ENCODE measurements at places on chromosomes 7 and 10. TPM values are rescaled to one million over a fixed set of nuclear protein-coding genes. Genes with fewer than 3 reads are reported as not detected.
A peak's percentile ranks its signal among the peaks of the same experiment; 100 is the strongest.

DNA sequence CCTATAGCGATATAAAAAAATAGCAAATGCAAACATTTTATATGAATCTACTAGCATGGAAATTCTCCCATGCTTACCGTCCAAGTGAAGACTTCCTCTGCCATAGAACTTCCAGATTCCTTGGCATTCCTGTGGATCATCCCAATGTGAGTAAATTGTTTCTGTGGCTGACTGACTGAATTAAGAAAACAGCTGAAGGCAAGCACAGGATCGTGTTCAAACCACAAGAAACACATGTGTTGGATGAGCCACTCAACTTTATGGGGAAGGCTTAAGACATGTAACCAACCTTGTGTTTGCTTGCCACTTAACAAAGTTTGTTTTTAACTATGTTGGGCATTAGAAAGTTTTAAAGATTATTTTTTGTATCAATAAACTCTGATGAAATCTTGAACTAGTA is 2.6 kb upstream of the MYPN start:
- DNase-seq, result no peak

- DNase-seq, result no peak
Observed at GRCh38 chr10:94343151-94343550, 19.6 kb downstream of the NOC3L start.

DNA sequence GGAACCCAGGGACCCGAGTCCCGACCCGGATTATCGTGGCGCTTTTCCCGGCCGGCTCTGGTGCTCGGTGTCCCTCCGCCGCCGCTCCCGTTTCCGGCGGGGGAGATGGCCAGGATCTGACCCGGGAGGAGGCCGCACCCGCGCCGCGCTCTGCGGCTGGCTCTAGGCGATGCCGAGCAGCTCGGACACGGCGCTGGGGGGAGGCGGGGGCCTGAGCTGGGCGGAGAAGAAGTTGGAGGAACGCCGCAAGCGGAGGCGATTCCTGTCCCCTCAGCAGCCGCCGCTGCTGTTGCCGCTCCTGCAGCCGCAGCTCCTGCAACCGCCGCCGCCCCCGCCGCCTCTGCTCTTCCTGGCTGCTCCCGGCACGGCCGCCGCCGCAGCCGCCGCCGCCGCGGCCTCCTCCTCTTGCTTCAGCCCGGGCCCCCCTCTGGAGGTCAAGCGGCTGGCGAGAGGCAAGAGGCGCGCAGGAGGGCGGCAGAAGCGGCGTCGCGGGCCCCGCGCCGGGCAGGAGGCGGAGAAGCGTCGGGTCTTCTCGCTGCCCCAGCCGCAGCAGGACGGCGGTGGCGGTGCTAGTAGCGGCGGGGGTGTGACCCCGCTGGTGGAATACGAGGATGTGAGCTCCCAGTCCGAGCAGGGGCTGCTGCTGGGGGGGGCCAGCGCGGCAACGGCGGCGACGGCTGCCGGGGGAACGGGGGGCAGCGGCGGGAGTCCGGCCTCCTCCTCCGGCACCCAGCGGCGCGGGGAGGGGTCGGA is 593 bp downstream of the CDK13 start:
- DNase-seq, result peak; percentile 66

- peak; percentile 80 for DNase-seq
Observed at GRCh38 chr7:155644178-155644970, at the start of gene RBM33. Gene RBM33, plus strand, starts transcription at chr7:155644661. Its CDS starts 216 bp downstream, at chr7:155644877.

DNA sequence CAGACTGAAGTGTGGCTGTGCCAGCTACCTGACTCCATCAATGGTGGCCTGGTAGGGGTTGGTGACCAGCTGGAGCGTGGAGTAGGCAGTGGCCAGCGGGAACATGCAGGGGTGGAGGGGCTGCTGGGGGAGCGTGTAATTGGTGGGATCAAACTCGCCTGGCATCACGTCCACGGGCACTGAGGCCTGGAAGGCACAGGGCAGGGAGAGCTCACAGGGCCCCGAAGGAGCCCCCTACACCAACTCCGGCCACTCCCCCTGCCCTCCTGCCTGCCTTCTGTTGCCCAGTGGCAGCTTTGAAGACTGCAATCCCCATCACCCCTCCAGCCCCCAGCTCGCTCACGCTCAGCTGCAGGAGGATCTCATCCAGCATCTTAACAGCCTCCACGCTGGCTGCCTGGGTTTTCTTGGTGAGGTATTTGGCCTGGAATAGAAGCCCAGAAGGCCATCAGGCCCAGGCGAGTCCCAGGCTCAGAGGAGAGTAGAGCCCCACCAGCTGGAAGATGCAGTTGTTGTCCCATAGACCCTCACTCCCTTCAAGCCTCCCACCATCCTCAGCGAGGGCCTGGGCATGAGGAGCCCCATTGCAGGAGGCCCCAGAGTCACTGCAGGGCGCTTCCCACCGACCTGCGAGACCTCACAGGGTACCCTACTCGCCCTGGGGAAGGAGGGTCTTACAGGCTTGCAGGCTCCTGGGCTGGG is 7.1 kb downstream of the POLD2 start:
- no peak for DNase-seq

DNA sequence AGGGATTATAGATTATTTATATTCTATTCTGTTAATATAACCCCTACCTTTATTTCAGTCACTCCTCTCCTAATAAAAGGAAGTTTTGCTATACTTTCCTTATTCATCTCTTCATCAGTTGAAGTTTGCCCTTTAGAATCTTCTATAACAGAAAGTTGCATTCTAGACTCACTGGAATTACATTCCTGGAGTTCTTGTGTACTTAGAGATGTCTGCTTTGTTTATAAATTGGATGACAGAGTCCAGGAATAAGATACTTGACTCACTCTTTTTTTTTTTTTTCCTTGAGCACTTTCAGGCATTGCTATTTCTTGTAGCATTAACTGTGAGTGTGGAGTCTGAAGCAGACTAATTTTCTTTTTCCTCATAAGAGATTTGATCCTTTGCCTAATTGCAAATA is 640.8 kb downstream of the XPNPEP1 start:
- no peak for DNase-seq

DNA sequence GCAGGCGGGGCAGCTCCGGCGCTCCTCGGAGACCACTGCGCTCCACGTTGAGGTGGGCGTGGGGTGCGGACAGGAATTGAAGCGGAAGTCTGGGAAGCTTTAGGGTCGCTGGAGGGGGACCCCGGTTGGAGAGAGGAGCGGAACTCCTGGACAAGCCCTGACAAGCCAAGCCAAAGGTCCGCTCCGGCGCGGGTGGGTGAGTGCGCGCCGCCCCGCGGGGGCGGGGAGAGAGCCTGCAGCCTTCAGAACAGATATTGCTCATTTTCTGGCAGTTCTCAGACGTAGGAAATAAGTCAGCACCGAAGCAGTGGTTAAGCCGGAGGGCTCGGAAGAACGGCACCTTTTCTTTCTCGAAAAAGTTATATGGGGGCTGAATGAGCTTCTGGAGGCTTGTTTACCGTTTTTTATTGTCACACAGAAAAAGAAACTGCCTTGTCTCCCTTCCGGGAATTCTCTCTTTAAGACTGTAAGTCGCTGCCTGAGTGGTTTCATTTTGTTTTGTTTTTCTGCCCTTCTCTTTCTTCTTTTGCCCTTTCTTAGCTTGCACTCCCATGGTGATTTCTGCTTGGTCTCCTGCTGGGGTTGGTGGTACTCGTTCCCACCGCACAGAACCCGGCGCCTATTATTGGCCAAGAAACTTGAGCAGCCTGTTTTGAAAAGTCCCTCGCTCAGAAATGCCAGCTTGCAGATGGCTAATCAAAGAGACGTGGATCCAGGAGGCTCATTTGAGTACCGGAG is 732 bp downstream of the FAS start:
- no peak for DNase-seq

- no peak for DNase-seq
Observed at GRCh38 chr7:94183891-94184290, 179.7 kb upstream of the BET1 start.

- DNase-seq, result no peak
Observed at GRCh38 chr10:46240684-46241565, 45.9 kb upstream of the ANTXRL start.

- DNase-seq, result no peak
Observed at GRCh38 chr7:29019896-29020295, 61.8 kb upstream of the TRIL start.

DNA sequence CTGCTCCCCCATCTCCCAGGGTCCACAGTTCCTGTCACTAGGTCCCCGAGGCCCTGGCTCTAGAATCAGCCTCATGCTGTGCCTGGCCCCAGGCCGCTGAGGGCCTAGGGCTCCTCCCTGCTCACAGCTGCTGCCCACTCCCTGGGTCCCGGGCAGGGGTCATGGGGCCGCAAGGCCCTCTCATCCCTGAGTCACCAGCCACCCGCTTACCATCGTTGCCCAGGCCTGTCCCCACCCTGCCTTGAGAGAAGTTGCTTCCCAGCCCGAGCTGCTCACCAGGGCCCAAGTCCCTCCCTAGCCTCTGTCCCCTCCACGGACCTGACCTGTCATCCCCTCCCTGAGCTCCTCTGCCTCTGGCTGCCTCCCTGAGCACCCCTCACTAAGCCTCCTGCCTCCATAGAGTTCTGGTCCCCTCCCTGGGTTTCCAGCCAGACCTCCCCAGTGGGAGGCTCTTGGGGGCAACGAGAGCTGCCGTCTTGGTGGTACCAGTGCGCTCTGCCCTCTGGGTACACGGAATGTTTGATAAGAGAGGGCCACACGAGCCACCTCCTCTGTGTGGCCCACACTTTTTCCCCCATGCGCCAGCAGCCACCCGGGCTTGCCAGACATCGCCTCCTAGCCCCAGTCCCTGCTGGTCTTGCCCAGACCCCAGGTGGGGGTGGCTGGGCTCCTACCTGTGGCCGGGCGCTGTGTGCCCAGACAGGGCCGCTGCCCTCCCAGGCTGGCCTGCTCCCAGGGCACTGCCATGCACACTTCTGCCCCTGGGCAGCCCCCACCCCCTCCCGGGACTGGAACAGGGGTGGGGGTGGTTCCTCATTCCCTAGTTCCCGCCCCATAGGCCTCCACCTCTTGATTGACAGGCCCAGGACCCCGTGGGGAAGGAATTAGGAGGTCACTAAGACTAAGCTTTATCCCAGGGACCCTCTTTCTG is 21.3 kb downstream of the MLXIPL start:
- no peak for DNase-seq

GRCh38 chr10:72847681-72848080 is 45.9 kb upstream of the OIT3 start:
- DNase-seq, result no peak

DNA sequence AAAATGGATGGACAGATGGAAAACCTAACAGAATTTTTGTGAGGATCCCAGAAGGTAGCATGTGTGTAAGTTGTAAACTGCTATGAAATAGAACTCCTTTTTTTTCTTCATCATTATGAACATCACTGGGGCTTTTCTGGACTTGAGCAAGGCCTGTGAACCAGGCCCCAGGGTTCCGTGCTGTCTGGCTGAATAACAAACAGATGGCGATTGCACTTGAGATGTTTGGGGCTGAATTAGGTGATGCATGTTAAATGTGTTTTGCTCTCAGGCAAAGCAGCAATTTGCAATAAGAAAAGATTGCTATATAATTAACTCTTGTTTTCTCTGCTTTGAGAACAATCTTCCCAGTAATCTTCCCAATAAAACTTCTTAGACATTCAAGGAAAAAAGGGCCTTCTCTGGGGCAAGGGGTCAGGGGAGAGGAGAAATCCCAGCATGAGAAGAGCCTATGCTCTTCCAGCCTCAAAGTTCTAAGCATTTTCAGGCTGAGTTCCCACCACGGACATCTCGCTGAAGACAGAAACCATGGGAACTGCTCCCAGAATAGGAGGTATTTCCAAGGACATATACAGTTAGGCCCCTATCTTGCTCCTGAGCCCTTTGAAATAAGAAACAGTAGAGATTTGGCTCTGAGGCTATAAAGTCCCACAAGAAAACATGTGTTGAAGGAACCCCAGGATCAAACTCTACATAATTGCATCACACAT is 98.7 kb downstream of the ITIH5 start:
- no peak for DNase-seq

GRCh38 chr10:4058514-4059029 is 273.6 kb upstream of the KLF6 start:
- DNase-seq, result no peak

DNA sequence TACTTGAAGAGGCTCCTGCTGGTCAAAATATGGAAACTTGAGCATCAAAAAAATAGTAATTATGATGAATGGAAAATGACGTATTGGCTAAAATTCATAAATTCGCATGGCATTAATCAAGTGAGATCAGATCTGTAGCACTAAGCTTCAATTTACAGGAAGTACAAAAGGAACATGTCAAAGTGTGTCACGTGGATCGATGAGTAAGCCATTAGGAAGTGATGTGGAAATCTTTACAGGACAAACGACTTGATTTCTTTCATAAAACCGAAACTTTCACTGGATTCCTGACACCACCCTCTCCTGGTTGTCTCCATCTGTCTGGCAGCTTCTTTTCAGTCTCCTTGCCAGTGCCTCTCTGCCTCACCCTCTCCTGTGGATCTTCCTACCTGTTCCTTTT is 25.8 kb downstream of the AKR1C8 start:
- DNase-seq, result no peak

DNA sequence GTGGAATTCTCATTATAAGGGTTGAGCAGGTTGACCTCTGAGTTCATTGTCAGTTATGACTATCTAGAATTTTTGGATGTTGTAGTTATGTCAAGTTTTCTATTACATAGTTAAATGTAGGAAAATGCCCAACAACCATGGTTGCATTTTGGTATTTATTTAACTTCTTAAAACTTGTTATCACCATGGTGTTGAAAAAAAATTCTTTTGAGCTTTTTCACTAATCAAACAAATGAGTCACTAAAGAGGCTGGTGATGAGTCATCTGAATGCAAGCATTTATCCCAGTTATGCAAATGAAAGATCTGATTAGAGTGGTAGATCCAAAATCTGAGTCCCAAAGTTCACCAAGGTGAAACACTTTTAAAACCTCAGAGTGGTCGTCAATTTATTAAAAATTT is 624.7 kb upstream of the IGFBP3 start:
- DNase-seq, result no peak

DNA sequence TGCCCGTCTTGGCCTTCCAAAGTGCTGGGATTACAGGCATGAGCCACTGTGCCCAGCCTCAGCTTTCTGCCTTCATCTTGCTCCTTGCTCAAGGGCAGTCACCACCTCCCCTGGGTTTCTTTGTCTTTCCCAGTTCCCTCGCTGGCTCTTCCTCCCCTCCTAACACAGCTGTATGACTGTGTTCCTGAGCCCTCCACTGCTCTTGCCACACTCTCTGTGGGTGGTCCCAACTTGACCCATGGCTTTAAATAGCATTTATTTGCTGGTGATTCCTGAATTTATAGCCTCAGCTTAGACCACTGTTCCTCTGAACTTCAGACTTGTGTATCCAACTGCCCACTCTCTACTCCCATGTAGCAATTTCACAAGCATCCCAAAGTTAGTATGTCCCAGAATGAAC is 181.3 kb downstream of the BAMBI start:
- no peak for DNase-seq

- DNase-seq, result no peak
Observed at GRCh38 chr7:99456288-99456687, 9.7 kb downstream of the ATP5MF start.

GRCh38 chr7:149278396-149278795 is 16.4 kb downstream of the ZNF783 start:
- no peak for DNase-seq

GRCh38 chr7:122602800-122603199 is 96.1 kb downstream of the RNF133 start:
- DNase-seq, result no peak

The ITPRIP gene
- 51.0 TPM for total RNA-seq

The ZEB1 gene
- 77.3 TPM for total RNA-seq

The STEAP2 gene
- 18.7 TPM for total RNA-seq

The FANK1 gene
- total RNA-seq, result not detected

The MSS51 gene
- not detected for total RNA-seq

The HABP2 gene
- total RNA-seq, result not detected

The TMEM273 gene
- 82.3 TPM for total RNA-seq

The DNAJB9 gene
- total RNA-seq, result 7.5 TPM

The PNLIP gene
- not detected for total RNA-seq

The GSAP gene
- 10.9 TPM for total RNA-seq

All from ascending aorta (tissue), 2 donors.